Effector memory CD4-positive, alpha-beta T cell (primary cell): ENCODE measurements at places on chromosomes 11 and 22.

DNA sequence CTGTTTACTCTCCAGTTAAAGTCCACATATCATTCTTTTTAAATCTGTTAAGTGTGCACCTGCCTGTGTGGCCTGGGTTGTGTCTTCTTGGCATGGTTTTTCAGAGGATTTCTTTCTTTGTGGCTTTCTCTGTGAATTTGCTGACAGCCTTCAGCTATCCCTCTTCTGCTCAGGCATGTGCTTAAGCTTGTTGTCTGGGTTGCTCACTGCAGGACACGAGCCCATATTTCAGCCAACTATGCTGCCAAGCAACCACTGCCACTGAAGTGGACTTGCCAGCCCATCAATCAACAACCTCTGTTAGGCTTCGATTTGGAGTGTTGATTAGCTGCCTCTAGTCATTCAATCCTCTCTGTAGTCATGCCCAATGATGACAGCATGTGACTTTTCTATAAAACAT, 18.4 kb downstream of the OR51I2 start:
- H3K27ac ChIP-seq = no peak overlapping the region
- H3K36me3 ChIP-seq = no peaks in the 10 kb centered on the region
- no peak for DNase-seq
- no peaks in the 10 kb centered on the region for H3K4me1 ChIP-seq

- H3K27me3 ChIP-seq = no peaks in the 10 kb centered on the region
- H3K4me1 ChIP-seq = no peaks in the 10 kb centered on the region
- no peak overlapping the region for H3K27ac ChIP-seq
These were observed 5.7 kb upstream of the SULT4A1 start for GRCh38 chr22:43867839-43868635.

- DNase-seq = no peak
- no peaks in the 10 kb centered on the region for H3K27me3 ChIP-seq
- H3K4me3 ChIP-seq = no peak overlapping the region
- H3K4me1 ChIP-seq = no peaks in the 10 kb centered on the region
These were observed 20.9 kb downstream of the SVIP start for GRCh38 chr11:22808571-22809197.

- DNase-seq = no peak
- H3K4me1 ChIP-seq = no peaks in the 10 kb centered on the region
- H3K4me3 ChIP-seq = no peak overlapping the region
- no peak overlapping the region for H3K27ac ChIP-seq
- H3K36me3 ChIP-seq = no peaks in the 10 kb centered on the region
These were observed 622.1 kb downstream of the OPCML start for GRCh38 chr11:132910011-132910760.

- no peaks in the 10 kb centered on the region for H3K4me1 ChIP-seq
- H3K27me3 ChIP-seq = peaks cover 4% of the 10 kb centered on the region
- H3K36me3 ChIP-seq = no peaks in the 10 kb centered on the region
- no peak for DNase-seq
- no peak overlapping the region for H3K4me3 ChIP-seq
These were observed 56.6 kb downstream of the LINC01488 start for GRCh38 chr11:69537855-69538640.

DNA sequence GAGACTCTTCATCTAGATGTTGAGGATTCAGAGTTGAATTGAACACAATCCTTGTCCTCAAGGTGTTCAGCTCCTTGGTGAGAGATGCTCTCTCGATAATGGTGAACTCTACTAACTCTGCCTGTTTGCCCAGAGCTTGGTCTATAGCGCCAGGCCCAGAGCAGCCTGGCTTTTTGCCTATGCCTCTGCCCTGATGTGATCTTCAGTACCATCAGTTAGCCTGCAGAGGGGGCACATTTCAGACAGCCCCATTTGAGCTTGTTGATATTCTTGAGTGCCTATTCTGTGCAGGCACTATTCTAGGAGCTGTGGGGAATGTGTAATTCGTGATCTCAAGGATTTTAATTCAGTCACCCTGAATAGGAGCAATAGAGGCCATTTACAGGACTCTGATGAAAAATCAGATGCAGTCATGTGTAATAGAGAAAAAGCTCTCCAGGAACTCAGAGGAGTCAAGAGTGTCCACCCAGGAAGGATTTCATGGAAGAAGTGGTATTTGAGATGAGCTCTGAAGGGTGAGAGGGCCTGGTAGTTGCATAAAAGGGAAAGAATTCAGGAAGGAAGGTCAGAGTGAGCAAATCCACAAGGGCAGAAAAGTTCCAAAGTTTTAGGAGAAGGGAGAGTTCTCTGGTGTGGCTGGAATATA, 19.3 kb downstream of the GTPBP1 start:
- DNase-seq = no peak
- no peak overlapping the region for H3K27ac ChIP-seq
- H3K36me3 ChIP-seq = peaks cover 82% of the 10 kb centered on the region
- H3K4me3 ChIP-seq = no peak overlapping the region
- H3K4me1 ChIP-seq = no peaks in the 10 kb centered on the region

DNA sequence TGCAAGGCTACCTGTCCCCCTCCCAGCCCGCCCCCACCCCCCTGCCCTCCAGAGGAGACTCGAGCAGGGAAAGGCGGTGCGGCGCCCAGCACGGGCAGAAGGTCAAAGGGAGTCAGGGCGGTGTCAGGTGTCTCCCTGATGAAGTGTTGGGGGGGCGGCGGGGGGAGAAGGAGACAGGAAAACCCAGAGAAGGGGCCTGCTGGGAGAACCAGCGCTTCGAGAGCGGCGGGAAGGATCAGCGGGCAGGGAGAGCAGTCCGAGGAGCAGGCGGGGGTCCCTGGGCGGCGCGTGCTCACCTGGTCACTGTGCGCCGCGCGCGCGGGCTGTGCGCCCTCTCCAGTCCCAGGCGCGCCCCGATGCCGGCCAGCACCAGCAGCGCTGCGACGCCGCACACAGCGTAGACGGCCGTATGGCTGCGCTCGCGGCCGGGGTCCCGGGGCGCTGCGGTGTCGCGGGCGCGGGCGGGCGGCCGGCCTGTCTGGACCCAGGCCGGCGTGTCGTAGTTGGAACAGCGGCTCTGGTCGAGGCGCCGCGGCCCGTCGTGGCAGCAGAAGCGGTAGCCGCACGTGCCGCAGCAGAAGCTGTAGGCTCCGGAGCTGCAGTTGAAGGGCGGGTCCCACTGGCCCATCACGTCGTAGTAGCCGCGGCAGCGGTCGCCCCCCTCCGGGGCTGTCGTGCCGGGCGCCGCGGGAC, 886 bp downstream of the SHISA8 start:
- H3K4me3 ChIP-seq = no peak overlapping the region
- H3K4me1 ChIP-seq = peaks cover 35% of the 10 kb centered on the region
- DNase-seq = no peak
- H3K36me3 ChIP-seq = no peaks in the 10 kb centered on the region
- no peak overlapping the region for H3K27ac ChIP-seq

DNA sequence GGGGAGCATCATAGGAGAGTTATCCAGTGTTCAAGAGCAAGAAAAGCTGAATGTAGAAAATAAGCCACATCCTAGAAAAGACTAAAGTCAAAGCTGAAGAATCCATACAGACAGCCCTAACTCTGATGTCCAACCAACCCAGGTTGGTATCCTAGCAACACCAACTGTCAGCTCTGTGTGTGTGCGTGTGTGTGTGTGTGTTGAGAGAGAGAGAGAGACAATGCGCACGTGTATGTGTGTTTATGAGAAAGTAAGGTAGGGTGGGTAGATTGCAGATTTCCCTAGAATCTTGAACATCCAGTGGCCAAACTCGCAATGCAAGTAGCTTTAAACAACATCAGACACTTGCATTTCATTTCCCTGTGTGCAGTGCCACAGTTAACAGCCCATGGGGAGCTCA, 274.9 kb downstream of the FAM181B start:
- H3K27me3 ChIP-seq = no peaks in the 10 kb centered on the region
- H3K36me3 ChIP-seq = no peaks in the 10 kb centered on the region
- no peak overlapping the region for H3K4me3 ChIP-seq
- H3K27ac ChIP-seq = no peak overlapping the region
- DNase-seq = no peak
- no peaks in the 10 kb centered on the region for H3K4me1 ChIP-seq

DNA sequence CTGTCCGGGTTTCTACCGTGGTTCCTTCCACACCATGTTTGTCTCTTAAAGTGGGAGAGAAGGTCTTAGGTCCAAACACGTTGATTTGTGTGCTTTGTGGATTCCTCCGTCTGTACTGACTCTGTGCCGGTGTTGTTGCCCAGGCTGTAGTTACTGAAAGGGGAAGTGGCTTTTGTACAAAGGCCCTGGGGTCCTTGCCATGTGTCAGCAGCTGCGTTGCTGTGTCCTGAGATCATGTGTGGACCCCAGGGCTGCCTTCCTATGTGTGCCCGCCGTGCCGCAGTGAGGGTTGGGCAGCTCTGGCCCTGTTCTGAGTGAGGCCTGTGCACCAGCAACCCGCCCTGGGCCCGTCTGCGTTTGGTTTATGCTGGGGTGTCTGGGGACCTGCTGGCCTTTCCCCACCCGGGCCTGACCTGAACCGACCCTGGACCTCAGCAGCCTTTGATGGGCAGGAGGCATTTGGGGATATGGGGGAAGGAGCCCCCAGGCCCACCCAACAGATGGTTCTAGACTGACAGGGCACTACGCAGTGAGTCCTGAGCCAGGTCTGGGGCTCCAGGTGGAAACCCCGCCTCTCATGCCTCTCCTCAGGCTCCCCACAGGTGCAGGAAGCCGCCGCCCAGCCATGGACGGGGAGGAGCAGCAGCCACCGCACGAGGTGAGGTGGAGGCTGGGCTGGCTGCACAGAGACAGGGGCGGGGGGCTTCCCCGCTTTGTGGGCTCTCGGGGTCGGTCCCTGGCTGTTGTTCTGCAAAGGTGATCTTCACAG, 6.9 kb downstream of the TRABD start:
- DNase-seq = no peak
- H3K4me1 ChIP-seq = peaks cover 55% of the 10 kb centered on the region
- peak overlapping the region; percentile 68 for H3K4me3 ChIP-seq
- no peaks in the 10 kb centered on the region for H3K27me3 ChIP-seq

DNA sequence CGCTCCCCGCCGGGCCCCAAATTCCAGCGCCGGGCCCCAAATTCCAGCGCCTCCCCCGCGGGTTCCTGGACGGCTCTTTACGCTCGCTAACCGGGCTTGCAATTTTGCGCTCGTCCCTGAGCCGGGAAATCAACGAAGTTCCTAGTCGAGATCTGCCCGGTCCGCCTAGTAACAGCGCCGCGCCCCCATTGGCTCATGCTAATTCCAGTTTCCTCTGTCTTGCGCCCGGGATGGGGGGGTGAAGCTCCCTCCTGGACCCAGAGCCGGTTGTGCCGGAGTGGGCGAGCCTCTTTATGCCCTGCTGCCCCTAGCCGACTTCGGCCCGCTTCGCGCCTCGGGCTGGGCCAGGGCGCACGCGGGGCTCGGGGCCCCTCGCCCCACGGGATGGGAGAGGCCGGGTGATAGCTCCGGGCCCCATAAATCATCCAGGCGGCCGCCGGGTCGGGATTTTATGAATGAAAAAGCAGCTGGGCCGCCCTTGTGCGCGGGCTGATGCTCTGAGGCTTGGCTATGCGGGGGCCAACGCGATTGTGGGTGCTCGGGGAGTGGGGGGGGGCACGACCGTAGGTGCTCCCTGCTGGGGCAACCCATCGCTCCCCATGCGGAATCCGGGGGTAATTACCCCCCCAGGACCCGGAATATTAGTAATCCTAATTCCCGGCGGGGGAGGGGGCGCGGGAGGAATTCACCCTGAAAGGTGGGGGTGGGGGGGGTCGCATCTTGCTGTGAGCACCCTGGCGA, 1.8 kb upstream of the CCND1 start:
- no peaks in the 10 kb centered on the region for H3K36me3 ChIP-seq
- no peak for DNase-seq
- H3K4me1 ChIP-seq = peaks cover 61% of the 10 kb centered on the region
- H3K27me3 ChIP-seq = peaks cover 55% of the 10 kb centered on the region

GRCh38 chr11:103274025-103274424, 164.8 kb downstream of the DYNC2H1 start:
- no peaks in the 10 kb centered on the region for H3K36me3 ChIP-seq
- H3K27me3 ChIP-seq = no peaks in the 10 kb centered on the region
- H3K4me1 ChIP-seq = no peaks in the 10 kb centered on the region
- DNase-seq = no peak

- peaks cover 15% of the 10 kb centered on the region for H3K36me3 ChIP-seq
- no peaks in the 10 kb centered on the region for H3K27me3 ChIP-seq
- no peak for DNase-seq
- peak overlapping the region; percentile 87 for H3K4me3 ChIP-seq
These were observed 629 bp downstream of the PSMA1 start for GRCh38 chr11:14519597-14519916.
